ENCODE measurements at places on chromosomes 1 and 21. TPM values are rescaled to one million over a fixed set of nuclear protein-coding genes. Genes with fewer than 3 reads are reported as not detected.

Gene PPIE
- total RNA-seq: 64.7 TPM

- no peak for DNase-seq
These were observed 1.6 kb downstream of the THBS3 start for GRCh38 chr1:155205969-155206593.

DNA sequence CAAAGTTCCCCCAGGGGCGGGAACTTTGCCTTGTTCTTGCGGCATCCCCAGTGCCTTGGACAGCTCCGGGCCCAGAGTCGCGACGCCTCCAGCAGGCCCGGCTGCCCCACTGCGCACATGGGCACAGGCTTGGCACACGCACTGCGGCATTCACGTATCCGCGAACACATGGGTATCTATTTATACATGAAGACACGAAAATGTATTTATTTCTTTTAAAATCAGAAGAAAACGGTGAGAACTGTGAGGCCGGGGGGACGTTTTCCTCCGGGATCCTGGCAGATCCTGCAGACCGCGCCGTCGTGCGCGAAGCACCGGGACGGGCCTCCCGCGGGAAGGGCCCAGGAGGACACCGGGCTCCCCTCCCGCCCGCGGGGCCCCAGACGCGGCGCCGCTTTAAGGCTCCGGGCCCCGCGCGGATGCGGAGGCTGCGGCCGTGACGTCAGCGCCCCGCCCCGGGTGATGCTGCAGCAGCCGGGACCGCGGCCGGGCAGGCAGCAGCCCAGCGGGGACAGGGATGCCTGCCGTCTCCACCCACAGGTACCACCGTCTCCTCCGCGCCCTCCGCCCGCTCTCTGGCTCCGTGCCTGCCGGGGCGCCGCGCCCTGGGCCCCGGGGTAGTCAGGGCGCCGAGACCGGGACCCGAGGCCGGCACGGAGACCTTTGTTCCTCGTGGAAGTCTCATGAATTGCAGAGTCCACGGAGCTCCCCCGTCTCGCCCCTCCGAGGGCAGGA lies at the start of gene SLC45A1:
SLC45A1 (plus strand) TSS at position 468 of the 735 bp plus-strand sequence. CDS start 6,216 bp downstream, outside the sequence.
- peak; percentile 79 for DNase-seq

Gene SMPDL3B
- total RNA-seq: 0.82 TPM

- no peak for DNase-seq
These were observed 480.4 kb upstream of the ZRANB2 start for GRCh38 chr1:71561206-71561605.

Gene RHD
- not detected for total RNA-seq

DNA sequence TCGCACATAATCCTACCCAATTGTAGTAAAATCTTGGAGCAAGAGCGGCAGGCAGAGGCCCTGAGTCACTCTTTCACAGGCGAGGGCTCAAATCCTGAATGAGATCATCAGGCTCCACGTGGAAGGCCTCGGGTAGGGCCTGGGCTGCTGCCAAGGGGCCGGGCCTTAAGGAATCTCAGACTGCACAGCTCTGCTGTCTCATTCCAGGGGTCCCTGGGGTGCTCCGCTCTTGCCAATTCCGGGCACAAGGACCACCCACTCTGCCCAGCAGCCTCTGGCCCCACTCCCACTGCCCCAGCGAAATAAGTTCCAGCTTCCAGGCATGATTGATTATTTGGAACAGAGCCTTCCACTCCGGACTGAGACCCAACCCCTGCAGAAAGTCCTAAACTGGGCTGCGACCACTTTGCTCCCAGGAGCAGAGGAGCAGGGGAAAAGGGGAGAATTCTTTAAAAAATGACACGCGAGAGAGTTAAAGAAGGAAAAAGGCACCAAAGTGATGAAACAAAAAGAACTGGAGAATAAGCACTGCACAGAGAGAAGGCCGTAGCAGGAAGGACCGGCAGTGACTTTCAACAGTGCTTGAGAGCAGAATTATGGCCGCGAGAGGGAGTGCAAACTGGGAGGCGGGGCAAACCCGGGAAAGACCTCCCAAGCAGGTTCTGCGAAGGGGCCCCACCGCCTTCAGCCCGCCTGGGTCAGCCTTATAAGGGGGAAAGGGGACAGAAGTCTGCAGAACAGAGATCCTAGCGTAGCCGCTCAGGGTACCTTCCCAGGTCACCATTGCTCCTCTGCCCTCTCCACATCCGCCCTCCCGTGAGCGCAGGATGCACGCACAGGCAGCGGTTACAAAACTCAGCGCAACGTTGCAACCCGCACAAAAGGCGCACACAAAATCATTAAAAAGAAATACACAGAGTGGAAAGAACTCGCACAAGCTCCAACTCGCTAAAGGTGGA lies 2.0 kb downstream of the ADAMTS1 start:
- DNase-seq: peak; percentile 53

- DNase-seq: no peak
These were observed 67.7 kb downstream of the MACF1 start for GRCh38 chr1:39272027-39272797.

Measured in activated CD8-positive, alpha-beta T cell treated with anti-CD3 and anti-CD28 coated beads, Interleukin-2, amount 10 ng/mL, durations not matched to agents 7 days and 5 days (primary cell).